Right ventricle myocardium superior (tissue), 1 donor: ENCODE measurements at places on chromosomes 3 and 15. TPM values are rescaled to one million over a fixed set of nuclear protein-coding genes. Genes with fewer than 3 reads are reported as not detected.

Gene ATP8B4
- total RNA-seq, result 3.6 TPM

Gene UROC1
- total RNA-seq, result not detected

- DNase-seq, result no peak
Measured at GRCh38 chr15:62795171-62795570, 247.4 kb upstream of the TPM1 start.

DNA sequence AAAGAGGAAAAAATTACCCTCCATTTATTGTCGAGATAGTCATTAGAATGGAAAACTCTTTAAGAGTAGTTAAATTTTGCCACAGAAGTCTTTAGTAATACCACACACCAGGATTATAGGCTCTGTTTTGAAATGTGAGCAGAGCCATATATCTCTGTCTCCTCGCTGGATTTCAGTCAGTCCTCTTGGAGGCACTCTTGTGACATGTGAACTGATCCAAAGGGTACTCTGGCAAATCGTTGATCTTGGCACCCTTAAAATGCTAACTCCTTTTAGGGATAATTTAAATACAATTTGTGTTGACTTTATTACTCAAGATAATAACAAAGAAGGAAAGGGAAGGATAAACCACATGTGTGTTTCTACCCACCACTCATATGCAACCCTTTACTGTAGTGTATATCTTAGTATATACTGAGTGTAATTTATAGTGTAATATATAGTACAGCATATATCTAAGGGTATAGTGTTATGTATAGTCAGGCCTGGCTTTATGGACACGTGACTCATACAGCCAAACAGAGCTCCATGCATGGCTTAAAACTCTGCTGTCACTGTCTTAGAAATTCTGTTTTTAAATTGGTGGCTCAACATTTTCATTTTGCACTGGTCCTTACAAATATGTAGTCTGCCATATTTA, 12.3 kb upstream of the KPNA4 start:
- no peak for DNase-seq

GRCh38 chr3:32643354-32643753, 41.6 kb upstream of the CNOT10 start:
- DNase-seq, result no peak
